ENCODE measurements at places on chromosomes 3 and 15. TPM values are rescaled to one million over a fixed set of nuclear protein-coding genes. Genes with fewer than 3 reads are reported as not detected.

The ITIH4 gene
- 0.49 TPM for polyA plus RNA-seq

The NRG4 gene
- polyA plus RNA-seq, result not detected

The FLNB gene
- 111 TPM for polyA plus RNA-seq

DNA sequence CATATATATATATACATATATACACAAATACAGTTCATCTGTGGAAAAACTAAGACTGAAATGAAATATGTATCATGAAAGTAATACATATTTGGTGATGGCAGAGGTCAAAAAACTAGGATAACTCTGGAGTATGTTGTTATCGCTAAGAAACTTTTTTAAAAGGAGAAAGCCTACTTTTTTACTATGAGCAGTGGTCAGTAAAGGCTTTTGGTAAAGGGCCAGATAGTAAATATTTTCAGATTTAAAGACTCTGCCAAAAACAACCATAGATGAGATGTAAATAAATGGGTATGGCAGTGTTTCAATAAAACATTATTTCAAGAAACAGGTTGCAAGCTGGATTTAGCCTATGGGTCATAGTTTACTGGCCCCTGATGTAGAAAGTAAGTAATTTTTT lies 93.8 kb upstream of the TGFBR2 start:
- DNase-seq, result no peak

DNA sequence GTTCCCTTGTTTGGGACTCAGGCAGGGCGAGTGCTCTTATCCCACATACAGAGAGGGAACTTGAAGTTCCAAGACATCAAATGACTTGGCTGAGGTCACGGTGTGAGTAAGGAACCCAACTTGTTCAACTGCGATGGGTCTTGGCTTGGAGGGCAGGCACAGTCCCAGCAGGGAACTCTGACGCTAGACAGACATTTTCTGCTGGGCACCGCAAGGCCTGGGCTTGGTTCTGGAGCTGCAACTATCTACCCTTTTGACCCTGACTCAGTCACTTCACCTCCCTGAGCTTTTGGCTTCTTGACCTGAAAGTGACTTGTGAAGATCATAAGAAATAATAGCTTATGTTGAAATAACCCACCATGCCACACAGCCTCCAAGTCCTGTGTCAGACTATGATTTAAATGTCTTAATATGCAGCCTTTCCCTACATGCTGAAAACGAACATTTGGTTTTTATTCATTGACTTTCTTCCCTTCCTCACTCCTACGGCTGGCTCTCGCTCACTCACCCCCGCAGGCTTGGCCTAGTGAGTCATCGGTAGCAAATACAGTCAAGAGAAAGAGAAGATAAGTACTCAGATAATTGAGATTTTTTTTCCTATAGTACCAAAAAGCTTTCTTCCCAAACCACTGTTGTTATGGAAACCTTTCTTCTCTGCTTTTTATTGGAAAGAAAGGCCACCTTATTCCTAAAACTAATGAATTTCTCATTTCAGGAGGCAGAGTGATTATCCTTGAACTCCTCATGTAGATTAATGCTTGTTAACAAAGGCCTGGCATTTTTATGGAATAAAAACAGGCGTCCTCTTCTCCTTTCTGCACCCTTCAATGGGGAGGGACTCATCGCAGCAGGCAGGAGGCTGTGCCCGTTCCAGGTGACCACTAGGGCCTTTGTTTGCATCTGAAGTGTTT lies 178.4 kb downstream of the ATP10A start:
- peak; percentile 68 for DNase-seq

DNA sequence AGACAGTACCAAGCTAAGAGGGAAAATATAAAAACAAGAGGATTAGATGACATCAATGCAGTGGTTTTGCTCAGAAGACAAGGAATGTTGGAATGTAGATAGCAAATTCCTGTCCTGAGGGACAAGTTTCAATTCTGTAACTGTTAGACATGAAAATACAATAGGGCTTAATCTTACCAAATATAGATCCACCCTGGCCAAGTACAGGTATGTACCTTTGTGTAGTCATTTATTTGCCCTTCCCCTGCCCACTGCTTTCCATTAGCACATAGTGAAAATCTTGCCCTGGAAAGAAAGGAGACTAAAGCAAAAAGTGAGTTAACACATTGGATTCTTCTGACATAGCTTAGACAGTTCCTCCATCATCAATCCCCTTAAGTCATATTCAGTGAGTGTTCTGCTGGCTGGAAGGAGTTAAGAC lies 389.0 kb upstream of the THBS1 start:
- DNase-seq, result no peak

DNA sequence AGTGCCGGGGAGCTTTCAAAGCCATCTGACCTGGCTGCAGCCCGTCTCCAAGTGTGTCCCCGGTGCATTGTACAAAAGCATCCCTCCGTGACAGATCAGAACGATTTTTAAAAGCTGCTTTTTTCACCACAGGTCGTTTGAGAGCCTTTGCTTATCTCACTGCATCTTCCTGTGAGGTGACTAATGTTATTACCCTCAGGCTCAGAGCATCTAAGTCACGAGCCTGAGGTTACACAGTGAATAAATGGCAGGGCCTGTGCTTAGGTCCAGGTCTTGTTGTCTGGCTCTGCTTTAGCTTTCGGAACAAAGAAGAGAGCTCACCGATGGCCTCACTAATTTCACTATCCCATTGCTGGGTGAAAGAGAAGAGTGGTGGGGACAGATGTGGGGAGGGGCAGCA lies 83.3 kb downstream of the SEC22A start:
- DNase-seq, result no peak

All from BJ (cell line).